ENCODE measurements at places on chromosomes 1 and 21.

DNA sequence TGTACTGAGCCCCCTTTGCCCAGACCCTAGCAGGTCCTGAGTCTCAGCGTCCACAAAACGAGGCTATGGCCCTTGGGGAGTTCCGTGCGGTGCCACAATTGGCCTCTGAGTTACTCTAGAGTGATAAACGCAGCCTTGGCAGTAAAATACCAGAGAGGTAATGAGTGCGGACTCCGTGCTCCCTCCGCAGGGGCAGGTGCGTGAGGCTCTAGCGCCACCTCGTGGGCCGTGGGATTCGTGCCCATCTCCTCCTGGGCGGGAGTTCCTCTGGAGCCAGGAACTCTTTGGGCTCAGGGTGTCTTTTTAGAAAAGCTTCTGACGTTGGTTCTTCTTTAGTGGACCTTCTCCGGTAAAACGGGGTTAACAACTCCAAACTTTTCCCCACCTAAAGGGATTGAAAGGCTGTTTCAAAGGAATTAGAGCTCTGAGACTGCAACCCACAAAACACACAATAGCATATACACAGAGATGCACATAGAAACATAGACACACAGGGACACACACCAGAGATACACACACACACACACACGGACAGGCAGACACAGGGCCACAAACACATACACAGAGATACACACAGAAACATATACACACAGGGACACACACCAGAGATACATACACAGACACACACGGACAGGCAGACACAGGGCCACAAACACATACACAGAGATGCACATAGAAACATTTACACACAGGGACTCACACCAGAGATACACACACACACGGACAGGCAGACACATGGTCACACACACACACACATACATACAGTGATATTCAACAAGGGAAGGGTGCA is 99.4 kb downstream of the KCNJ15 start:
- DNase-seq = no peak

DNA sequence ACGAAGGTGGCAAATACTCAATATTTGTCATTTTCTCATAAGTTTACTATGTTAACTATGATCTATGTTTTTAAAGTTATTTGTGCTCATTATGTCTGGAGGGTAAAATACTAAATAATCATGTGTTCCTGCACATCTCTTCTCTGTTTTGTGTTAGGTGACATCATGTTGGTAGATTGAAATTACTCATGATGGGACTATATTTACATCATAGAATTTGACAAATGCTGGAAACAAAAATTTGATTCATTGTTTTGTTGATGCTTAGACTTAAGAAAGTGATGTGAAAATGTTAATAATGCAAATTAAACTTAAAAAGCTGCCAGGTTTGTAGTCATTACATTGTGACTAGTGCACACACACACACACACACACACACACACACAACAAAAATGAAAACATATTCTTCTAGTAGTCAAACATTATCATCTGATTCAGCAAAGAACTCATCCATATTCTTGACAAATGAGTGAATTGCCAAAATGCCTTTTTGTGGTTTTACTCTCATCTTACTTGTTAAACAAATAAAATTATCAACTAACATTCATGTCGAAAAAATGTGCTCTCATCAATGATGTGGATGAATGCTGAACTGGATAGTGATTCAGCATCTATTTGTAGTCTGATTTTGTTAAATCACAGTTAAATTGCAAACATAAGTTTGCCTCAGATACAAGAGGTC is 870.7 kb downstream of the BRINP3 start:
- no peak for DNase-seq

GRCh38 chr1:978069-978834 is 3.6 kb downstream of the PERM1 start:
- DNase-seq = no peak

GRCh38 chr1:64691626-64692025 is 53.2 kb upstream of the RAVER2 start:
- DNase-seq = no peak

GRCh38 chr1:173293756-173294155 is 86.6 kb upstream of the TNFSF4 start:
- no peak for DNase-seq

GRCh38 chr1:39204441-39205081 is at the start of gene MACF1:
TSS of gene MACF1 (plus strand) at chr1:39204695. CDS start at chr1:39205023, 328 bp downstream.
- no peak for DNase-seq

DNA sequence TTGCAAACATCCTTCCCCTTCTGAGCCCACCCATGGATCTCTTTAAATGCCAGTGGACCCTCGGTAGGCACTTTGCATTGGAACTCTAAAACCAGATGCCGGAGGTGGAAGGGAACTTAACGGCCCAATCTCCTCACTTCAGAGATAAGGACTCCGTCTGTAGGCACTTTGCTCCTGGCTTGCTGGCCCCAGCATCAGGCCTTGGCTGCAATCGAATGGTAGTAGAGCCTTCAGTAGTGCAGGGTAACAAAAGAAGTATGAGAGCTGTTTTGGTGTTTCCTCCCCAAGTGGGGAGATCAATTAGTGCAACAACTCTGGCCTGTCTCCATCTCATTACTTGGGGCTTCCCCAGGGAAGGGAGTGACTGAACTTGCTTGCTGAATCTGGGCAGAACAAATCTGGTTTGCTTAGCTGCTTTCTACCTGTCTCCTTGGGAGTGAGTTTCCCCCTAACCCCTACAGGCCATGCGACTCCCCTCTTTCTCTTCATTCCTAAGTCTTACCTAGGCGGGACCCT is 70.8 kb downstream of the TENT5C start:
- no peak for DNase-seq

DNA sequence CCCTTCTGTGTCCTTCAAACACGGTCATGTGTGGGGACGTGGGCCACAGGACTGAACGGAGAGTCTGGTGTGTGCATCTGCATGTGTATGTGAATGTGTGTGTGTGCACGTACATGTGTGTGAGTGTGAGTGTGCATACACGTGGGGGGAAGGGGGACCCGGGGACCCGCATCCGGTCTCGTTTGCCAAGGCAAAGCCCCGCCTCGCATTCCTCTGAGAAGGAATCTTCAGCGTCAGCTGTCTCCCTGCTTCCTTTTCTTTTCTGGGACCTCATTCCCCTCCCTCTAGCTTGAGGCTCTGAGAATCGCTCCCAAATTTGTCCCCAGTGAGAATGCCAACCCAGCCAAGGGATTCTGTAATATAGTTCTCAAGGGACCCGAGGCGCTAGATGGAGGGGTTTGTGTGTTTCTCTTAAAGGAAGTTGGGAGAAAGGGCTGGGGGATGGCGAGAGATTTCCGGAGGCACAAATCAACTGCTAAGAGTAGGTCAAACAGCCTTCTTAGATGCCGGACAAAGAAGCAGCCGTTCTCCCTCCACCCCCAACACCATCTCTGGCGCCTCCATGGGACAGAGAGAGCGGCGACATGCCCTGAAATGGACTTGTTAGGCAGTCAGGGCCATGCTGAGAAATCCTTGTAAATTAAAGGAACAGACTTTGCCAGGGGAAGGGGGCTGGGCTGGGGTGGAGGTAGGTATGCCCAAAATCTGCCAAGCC is 6.6 kb downstream of the IFFO2 start:
- DNase-seq = peak; percentile 30

DNA sequence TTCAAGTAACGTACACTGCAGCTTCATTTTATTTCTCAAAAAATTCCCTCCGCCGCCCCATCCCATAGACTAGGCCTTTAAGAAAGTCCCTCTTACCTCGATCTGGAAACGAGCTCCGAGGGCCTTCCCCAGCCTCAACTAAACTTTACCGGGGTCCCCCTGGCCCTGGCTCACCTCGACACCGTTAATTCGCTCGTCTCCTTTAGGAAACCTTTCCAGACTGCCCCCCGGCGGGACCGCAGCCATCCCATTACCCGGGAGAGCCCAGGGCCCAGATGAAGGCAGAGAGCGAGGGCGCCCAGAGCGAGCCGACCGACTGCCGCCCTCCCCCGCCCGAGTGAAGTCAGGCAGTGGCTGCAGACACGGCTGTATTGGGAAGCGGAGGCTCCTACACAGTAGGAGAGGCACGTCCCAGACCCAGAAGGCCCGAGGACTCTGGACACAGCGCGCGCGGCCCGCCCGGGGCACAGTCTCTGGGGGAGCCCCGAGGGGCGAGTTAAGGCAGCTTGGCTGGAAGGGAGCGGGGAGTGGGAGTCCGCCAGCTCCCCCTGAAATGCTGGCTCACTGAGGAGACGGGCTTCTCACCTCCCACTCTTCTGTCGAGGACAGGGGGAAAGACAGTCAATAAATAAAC is 14.6 kb downstream of the SEMA6C start:
- no peak for DNase-seq

- DNase-seq = no peak
Measured at GRCh38 chr1:170290991-170291390, 145.2 kb downstream of the NTMT2 start.

- DNase-seq = no peak
Measured at GRCh38 chr1:79568411-79568810, 561.9 kb upstream of the ADGRL4 start.

GRCh38 chr1:214440219-214440965 is 111.0 kb downstream of the PTPN14 start:
- no peak for DNase-seq

Measured in cerebellar nuclear complex (tissue), 1 donor.